Stimulated activated CD8-positive, alpha-beta memory T cell treated with anti-CD3 and anti-CD28 coated beads, Interleukin-4, amount 100 ng/mL, for 1 hour (primary cell): ENCODE measurements at places on chromosomes 1 and 21.

GRCh38 chr1:224245188-224245587 is 62.1 kb downstream of the DEGS1 start:
- no peak for DNase-seq

DNA sequence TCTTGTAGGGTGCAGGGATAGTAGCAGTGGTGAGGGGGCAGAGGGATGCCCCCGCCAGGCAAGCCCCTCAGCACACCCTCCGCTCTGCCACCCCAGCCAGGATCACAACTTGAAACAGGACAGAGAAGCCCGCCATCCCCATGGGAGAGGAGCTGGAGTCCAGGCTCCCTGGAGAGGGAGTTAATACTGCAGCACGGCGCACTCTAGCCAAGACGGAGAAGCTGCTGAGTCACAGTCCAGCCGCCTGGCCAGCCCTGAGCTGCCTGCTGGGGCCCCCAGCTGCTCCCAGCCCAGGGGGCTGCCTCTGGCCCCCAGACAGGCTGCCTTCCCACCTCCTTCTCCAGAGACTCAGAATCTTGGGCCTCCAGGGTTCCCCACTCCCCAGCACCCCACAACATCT is 87.2 kb downstream of the SYT2 start:
- no peak for DNase-seq

DNA sequence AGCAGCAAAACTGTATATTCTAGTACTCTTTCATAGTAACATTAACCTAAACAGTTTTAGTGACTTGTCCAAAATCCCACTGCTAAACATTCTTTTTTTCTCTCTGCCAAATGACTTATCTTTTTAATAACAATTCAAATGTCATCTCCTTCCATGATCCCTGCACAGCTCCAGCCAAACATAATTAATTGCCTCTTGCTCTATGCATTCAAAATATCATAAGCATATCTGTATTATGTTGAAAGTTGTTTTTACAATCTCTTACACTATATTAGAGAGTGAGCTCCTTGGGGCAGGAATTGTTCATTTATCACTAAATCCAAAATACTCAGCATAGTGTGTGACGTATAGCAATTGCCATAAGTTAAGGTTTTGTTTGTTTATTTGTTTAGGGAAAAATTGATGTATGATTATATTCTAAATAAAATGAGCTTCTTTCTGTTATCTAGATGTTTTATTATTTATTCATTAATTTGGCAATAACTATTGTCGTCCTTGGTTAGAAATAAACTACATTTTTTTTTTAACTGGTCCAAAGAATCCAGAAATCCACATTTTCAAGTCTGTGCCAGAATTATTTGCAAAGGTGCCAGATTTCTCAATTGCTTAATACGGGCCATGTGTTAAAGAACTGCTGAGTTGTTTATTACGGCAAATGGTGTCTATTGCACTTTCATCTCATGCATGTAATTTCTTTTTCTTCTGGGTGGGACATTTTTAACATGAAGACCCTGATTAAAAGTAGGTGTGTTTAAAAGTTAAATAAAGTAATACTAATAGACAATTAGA is 577.2 kb upstream of the ZRANB2 start:
- no peak for DNase-seq

DNA sequence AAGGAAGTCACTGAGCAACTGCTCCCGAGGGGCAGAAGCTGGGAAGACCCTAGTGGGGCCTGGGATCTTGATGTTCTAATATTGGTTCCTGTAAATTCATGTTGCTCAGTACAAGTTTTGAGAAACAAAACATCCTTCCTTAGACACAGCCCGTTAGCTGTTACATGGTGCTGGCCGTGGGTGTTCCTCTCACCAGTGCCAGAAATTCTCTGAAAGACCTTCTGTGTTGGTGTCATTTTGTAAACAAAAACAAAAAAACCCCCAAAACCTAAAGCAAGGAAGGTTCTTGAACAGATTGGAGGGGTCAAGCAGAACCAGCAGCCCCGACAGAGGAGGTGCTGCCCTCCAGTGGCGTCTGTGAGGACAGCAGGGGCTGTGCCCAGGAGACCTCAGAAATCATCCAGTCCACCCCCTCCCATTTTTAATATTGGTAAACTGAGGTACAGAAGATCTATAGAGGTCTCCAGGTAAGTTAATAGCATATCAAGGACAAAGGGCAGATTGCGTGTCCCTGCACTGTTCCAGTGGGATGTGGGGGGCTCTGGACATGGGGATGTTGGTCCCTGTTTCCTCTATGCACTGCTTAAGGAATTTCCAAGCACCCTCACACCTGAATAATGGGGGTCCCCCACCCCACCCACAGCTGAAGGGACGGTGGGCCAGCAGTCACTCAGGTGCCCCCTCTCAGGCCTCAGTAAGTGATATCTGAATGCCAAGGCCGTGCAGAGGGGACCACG is 38.2 kb downstream of the SLC2A7 start:
- DNase-seq = peak; percentile 51

- DNase-seq = no peak
Observed at GRCh38 chr1:115839029-115839678, 1.8 kb downstream of the NHLH2 start.
